Fibroblast of upper back skin (primary cell): ENCODE measurements at places on chromosomes 16 and 17.

GRCh38 chr17:17784657-17785267 is 52.0 kb downstream of the SREBF1 start:
- no peak for DNase-seq

DNA sequence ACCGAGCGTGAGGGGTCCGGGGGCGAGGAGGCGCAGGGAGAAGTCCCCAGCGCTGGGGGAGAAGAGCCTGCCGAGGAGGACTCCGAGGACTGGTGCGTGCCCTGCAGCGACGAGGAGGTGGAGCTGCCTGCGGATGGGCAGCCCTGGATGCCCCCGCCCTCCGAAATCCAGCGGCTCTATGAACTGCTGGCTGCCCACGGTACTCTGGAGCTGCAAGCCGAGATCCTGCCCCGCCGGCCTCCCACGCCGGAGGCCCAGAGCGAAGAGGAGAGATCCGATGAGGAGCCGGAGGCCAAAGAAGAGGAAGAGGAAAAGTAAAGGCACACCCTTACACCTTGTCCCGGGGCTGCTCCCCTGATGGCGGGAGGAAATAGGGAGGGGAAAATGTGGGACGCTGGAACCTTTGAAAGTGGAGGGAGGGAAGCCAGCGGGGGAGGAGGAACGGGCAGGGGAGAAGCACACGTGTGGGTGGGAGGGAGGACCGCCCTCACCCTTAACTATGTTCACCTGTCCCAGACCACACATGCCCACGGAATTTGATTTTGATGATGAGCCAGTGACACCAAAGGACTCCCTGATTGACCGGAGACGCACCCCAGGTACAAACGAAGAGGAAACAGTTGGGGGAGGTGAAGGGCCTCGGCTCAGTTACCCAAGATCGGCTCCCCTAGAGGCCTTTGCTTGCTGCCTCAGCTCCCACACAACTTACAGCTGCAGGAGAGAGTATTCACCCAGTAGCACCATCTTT is 916 bp downstream of the PAGR1 start:
- peak; percentile 39 for DNase-seq

DNA sequence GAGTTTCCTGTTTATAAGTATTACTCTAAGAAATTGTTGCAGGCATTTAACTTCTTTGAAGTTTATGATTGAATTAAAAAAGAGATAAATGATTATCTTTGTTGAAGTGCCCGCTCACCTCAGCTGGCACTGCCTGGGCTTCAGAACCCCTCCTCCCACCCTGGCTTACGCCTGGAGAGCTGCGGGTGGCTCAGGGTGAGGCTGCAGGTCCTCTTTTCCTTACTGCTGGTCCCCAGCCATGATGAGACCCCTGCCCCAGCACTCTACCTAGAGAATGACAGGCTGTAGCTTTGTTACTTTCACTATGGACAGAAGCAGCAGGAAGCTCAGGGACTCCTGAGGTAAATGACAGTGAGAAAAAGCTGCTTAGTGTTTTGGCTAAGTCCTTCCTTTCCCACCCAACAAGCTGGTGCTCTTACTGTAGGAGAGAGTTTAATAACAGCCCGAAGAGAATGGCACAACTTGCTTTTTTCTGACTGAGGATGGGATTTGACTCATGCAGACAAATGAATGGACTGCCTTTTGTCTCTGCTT is 62.1 kb downstream of the EPN2 start:
- DNase-seq, result no peak

GRCh38 chr16:66735891-66736290 is 15.5 kb downstream of the DYNC1LI2 start:
- no peak for DNase-seq

- DNase-seq, result no peak
Measured at GRCh38 chr17:859824-860195, 77.7 kb downstream of the MRM3 start.

DNA sequence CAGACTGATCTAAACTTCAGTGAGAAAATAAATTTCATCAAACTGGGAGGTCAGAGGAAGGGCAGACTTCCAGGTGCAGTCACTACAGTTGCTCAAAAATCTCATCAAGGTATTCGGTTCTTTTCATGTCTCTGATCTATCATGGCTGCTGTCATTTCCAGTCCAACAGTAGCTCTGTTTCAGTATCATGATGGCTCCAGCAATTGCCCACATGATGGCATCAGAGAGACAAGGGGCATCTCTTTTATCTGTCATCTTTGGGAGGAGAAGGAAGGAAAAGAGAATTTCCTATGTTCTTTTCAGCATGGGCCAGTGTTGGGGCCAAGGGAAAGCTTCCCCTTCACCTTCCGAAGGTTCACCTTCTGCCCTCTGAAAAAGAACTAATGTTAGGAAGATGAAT is 504.9 kb upstream of the HSBP1 start:
- no peak for DNase-seq

- no peak for DNase-seq
Measured at GRCh38 chr16:89345642-89346150, 128.2 kb downstream of the ZNF778 start.

DNA sequence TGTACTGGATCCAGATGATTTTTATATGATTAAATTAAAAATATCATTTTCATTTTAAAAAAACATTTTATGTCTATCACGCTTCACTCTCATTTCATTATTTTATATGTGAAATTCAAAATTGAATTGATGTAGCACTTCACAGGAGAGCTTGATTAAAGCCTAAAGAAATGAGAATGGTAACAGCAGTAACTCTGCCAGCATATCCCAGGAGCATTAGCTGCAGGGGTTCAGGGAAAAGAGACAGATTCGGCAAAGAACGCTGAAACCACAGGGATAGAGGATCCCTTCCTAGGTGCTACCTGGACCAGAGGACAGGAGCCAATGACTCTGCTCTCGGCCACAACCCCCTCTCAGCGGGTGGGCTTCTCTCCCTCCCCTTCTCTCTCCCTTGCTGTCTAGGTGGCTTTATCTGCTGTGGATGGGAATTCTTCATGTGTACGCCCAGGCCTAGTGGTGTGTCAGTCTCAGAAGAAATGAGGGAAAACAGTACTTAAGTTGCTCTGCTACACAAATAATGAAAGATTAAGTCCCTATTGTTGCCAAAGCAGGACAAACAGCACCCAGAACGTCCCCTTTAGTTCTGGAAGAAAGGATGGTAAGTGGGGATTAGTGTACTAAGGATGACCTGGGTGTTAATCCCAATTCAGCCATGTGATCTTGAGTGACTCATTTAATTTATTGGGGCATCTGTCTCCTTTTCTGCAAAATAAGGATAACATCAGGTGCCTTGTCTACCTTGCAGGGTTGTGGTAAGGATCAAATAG is 123.3 kb downstream of the CDK5R1 start:
- no peak for DNase-seq

- DNase-seq, result peak; percentile 84
Measured at GRCh38 chr17:65531256-65532100, 30.0 kb downstream of the AXIN2 start.

- no peak for DNase-seq
Measured at GRCh38 chr17:34156741-34157589, 98.1 kb upstream of the CCL2 start.

- no peak for DNase-seq
Measured at GRCh38 chr17:603406-604114, 111.1 kb downstream of the VPS53 start.

DNA sequence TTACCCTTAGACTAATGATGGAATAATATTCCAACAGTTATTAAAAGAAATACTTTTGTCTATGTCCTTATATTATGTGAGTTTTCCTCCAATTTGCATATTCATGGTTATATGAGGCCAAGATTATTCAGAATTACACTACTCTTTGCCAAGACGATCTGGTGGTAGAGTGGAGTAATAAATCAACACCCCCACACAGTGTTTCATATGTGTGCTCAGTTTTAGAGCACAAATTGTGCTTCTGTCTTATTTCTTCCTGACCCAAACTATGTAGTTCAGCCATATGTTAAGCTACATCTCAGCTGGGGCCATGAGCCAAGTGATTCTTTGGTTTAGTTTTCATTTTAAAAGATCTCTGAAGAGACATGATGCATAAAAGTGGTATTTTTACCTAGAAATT is 26.9 kb upstream of the PPM1E start:
- DNase-seq, result peak; percentile 12

DNA sequence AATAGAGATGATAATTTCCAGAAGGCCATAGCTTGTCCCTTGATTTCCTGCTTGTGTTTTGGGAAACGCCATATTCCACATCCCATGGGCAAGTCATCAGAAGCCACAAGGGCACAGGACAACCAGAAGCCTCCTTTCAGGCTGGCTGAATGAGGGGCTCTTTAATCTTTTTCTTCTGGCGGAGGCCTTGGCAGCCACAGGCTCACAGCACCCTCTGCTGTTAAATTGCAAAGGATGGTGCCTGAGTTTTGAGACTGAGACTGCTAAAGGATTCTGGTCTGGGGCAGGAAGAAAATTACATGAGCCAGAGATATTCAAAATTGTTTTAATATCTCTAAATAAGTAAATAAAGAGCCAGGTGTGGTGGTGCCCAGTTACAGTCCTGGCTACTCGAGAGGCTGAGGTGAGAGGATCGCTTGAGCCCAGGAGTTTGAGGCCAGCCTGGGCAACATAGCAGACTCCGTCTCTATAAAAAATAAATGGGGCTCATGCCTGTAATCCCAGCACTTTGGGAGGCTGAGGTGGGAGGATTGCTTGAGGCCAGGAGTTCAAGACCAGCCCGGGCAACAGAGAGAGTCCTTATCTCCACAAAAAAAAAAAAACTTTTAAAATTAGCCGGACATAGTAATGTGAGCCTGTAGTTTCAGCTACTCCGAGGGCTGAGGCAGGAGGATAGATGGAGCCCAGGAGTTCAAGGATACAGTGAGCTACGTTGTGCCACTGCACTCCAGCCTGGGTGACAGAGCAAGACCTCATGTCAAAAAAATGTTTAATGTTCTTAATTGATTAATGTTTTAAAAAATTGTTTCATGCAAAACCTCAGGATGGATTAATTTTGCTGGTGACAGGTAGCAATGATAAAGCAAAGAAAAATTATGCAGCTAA is 26.3 kb downstream of the AARSD1 start:
- peak; percentile 60 for DNase-seq

DNA sequence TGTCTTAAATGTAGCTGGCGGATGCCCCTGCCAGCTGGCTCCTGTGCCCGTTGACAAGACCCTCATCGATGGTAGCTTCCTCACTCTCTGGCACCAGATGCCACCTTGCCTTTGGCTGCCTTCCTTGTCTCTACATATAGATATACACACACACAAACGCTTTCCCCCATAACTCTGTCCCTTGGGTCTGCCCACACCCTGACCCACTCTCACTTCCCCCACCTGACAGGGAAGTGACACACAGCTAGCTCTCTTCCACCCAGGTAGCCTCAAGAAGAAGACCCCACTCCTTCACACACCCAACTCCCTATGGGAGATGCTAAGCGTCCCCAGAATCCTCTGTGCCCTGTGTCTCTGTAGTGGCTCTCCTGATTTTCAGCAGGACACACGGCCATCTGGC is 25.6 kb downstream of the JUP start:
- DNase-seq, result no peak

GRCh38 chr16:58339452-58339981 is 44.7 kb upstream of the PRSS54 start:
- DNase-seq, result peak; percentile 31

GRCh38 chr17:34424814-34425491 is 61.9 kb upstream of the CCL1 start:
- DNase-seq, result no peak

DNA sequence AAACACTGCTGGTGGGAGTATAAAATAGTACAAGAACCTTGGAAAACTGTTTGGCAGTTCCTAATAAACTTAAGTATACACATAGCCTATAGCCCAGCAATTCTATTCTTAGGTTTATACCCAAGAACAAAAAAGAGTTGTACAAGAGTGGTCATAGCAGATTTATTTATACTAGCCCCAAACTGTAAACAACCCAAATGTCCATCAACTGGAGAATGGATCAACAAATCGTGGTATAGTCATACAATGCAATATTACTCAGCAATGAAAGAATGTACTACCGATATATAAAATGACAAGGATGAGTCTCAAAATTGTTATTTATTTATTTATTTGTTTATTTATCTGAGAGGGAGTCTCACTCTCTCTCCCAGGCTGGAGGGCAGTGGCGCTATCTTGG is 23.1 kb downstream of the GNGT2 start:
- no peak for DNase-seq

GRCh38 chr17:57256708-57257112 is 387 bp downstream of the MSI2 start:
- DNase-seq, result no peak

GRCh38 chr17:80743181-80743771 is 198.6 kb downstream of the RPTOR start:
- DNase-seq, result no peak

GRCh38 chr17:43546319-43547188 is at the start of gene ETV4:
Gene ETV4, minus strand, starts transcription at chr17:43546340. Its CDS starts 723 bp downstream, at chr17:43545617.
- DNase-seq, result peak; percentile 91

DNA sequence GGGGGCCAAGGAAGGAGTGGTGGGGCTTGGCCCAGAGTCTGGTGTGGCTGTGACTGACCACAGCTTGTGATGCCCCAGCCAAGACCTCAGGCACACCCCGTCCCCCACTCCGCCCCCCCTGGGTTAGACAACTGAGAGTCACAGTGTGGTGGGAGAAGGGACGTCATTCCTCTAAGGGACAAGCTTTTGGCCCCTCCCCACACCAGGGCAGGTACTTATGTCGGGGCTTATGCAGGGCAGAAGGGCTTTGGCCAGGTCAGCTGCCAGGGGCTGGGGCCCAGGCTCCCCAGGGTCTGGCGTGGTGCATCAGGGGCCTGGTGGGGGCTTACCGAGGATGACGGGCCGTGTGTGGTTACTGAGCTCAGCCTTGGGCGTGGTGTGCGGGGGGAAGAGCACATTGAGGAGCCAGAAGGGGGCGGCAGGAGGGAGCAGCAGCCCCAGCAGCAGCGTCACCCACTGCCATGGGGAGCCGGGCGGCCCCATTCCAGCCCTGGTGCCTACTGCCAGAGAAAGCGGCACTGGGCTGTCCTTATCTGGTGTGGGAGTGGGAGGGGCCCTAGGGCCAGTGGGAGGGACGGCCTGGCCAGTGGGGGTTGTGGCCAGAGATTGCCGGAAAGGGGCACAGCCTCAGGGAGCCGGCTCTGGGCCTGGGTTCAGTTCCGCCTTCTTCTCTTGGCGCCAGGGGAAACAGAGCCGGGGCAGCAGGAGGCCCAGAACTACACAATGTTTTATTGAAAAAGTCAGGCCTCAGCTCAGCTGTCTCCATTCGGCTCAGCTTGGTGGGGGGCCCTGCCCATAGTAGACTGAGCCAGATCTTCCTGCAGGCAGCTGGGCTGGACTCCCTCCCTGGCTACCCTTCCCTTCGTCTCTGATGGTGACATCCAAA is at the start of gene LCAT:
Gene LCAT, minus strand, starts transcription at position 502 of the 886 bp plus-strand sequence. Its CDS starts 19 bp downstream, at position 483.
- DNase-seq, result no peak
